ENCODE measurements at places on chromosomes 5 and 9.

- DNase-seq, result no peak
Measured at GRCh38 chr5:111999286-111999685, 242.3 kb upstream of the NREP start.

DNA sequence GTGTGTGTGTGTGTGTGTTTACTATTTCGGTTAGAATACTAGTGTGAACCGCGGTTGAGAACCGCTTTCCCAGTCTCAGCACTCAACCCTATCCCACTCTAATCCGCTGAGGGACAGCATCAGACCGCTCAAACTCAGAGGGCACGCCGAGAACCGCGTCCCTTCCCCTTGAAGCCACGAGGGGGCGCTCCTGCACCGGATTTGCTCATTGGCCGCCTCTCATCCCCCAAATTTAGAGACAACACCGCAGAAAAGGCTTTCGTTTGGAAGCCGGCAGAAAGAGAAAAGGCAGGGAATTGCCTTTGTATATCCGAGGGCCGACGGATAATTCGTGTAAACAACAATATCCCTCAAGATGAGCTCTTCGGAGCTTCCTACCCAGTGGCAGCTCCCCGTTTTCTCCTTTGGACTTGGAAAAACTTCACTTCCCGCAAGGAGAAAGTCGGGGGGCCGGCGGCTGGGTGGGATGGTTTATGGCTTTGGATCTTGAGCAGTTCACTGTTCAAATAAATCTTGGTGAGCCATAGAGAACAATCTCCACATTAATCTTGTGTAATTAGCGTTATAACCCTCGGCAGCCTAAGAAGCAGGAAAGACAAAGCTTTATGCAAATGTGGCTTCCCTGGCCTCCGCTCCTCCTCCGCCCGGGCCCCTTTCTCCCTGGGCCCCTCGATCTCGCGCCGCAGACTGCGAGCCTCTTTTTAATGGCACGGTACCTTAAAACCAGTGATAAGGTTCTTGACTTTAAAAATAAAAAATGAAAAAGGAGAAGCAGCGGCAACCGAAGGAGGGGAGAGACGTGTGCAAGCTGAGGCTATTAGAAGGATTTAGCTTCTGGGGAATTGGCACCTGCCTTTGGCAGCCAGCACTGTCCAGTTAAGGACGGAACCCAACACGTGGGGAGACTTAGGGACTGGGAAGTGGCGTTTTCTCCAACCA is 296.8 kb downstream of the PARP8 start:
- DNase-seq, result peak; percentile 88

- DNase-seq, result no peak
Measured at GRCh38 chr5:124110942-124111341, 599.0 kb downstream of the CSNK1G3 start.

GRCh38 chr5:88556406-88556805 is 287.8 kb upstream of the TMEM161B start:
- no peak for DNase-seq

GRCh38 chr9:137679249-137679648 is 60.4 kb downstream of the EHMT1 start:
- DNase-seq, result no peak

DNA sequence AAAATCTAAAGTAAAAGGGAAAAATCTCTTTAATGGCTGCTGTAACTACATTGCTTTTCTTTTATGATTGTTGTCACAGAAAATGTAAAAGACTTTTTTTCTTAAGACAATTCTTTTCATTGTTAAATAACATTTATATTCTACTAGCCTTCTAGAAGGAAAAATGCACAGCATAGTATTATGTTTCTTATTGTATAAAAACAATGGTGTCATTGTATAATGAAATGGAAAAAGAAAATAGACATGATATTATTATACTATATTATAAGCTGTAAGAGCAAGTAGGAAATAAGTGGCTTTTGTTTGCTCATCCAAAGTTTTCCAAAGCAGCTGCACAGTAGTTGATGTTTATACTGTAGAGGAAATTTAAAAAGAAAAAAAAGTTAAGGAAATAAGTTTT is 1021.7 kb downstream of the EFNA5 start:
- DNase-seq, result no peak

DNA sequence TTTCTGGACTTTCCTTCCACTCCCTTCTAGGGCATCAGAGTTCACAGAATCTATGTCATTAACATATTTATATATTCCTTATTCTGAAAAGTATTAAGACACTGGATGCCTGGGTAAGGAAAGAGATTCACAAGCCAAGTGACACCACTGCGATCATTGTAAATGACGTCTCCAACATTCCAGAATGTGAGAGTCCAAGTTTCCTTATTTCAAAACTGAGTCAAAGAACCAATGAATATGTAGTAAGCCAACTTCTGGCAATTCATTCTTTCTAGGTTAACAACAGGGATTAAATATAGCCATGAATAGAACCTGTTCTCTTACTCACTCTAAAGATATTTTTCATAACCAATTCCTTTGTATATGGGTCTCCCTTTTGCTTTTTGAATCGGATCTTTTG is 18.1 kb downstream of the RAI14 start:
- no peak for DNase-seq

- no peak for DNase-seq
Measured at GRCh38 chr9:133201424-133202144, 7.5 kb downstream of the OBP2B start.

DNA sequence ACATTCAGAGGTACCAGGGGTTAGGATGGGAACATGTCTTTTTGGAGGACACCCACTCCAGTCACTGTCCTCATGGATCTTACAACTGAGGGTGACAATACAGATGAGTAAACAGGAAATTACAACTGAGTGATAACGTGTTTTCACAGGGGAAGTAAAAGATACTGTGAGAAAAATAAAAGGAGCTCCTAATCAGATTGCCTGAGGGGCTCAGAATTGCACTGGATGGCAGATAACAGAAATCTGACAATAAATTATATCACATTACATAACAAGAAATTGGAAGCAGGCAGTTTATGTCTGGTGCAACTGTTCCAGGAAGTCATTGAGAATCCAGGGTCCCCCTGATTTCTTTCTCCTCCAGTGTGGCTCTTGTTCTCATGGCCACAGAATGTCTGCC is 40.1 kb upstream of the PCSK1 start:
- DNase-seq, result no peak

DNA sequence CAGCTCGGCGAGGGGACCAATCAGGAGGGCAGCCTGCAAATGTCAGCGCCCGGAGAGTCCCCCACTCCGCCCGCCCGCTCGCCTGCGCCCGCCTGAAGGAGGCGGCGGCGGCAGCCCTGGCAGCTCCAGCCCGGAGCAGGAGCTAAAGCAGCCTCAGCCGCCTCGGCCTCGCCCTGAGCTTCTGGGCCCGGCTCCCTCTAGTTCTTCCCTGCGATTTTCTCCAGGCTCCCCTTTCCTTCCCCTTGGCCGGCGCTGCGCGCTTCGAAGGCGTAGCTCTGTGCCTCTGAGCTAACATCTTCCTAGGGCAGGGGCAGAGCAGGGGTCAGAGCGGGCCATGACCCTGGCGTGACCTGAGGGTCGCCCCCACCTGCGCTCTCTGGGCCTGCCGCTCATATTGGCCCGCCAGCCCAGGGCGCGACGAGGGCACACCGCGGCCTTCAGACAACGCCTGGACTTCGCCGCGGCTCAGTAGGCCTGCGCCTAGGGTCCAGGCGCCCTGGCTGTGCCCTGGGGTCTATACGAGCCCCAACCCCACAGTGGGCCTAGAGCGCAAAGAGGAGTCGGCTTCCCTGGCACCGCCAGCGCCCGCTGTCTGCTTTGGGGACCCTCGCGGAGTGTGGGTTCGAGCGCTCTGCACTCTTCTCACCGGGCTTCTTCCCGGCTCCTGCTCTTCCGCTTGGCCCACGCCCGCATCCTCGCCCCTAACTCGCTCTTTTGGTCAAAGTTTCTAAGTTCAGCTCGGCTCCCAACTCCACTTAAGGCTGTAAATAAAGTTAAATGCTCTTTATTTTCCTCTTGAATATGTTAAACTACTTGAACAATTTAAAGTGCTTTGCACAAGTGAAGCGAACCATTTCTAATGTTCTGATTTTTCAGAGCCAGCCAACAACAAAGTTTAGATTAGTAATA is 504 bp upstream of the OTP start:
- DNase-seq, result no peak

GRCh38 chr5:175206669-175207068 is 237.3 kb downstream of the DRD1 start:
- no peak for DNase-seq

DNA sequence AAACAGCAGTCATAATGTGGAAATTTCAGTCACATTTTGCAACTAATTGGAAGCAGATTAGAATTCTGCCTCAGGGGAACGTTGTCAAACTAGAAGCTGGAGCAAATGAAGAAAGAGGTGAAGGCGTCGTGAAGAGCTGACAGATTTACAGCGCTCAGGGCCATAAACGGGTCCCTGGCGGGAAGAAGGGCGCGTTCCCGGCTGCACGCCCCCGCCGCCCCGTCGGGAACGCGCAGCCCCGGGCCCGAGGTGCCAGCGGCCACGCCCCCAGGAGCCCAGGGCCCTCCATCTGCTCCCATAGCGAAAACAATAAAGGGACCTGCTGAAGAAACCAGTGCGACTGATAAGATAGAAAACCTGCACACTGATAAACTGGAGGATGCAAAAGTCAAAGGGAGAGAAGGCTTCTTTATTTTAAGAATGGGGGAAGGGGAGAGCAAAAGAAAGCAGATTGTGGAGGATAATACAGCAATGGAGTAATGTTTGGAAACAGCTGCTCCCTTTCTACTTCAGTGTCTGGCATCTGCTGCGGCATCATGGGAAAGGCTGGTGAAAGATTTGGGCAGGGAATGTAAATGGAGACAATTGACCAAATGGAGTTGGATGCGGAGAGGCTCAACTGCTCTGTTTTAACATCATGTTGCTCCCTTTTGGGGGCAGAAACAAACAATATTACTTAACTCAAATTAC is 11.1 kb downstream of the ZNF608 start:
- peak; percentile 56 for DNase-seq

DNA sequence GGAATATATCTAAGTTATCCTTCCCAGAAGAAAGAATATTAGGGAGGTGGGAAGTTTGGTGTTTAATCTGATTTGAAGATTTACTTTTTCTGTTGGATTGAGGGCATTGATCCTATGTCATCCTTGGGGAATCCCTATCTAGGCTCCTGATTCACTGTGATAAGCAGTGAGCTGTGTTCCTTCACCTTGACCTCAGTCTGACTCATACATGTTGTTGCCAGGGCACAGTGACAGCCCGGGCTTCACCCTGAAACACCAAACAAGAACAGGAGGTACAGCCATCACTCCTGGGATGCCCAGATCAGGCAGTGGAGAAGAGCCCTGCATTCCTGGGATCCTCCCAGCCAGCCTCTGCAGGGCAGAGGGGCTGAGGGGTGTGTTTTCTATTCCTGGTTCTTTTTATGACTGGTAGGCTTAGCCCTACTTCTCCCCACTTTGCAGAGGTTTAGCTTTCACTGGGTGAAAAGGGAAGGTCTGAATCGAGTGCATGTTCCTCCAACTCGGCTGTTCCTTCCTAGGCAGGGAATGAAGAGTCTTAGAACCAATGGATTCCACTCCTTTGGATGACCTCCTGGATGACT is 3.1 kb upstream of the FAM53C start:
- no peak for DNase-seq

DNA sequence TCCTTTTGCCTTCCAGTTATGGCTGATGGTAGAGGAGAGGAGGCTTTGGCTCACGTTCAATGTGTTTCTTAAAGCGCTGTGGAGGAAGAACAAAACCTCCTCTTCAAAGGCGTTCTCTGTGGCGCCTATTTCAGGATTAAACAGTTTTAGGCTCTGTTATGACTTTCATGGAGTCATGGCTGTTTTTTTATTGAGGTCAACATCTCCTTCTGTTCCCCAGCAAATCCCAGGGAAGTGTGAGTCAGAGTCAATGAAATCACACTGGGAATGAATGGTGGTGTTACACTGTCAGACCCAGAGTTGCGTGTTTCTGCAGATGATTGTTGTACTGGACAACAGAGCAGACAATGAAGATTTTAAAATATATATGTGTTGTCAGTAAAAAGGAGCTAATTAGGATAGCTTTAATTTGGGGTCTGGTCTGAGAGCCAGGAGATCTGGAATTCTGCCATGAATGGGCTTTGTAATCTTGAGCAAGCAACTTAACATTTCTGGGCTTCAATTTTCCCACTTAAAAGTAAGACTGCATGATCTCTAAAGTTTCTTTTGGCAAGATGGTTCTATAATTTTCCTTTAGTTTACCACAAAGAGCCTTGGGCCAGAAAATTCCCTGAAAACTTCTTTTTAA is 240.7 kb downstream of the CSNK1G3 start:
- DNase-seq, result peak; percentile 40

DNA sequence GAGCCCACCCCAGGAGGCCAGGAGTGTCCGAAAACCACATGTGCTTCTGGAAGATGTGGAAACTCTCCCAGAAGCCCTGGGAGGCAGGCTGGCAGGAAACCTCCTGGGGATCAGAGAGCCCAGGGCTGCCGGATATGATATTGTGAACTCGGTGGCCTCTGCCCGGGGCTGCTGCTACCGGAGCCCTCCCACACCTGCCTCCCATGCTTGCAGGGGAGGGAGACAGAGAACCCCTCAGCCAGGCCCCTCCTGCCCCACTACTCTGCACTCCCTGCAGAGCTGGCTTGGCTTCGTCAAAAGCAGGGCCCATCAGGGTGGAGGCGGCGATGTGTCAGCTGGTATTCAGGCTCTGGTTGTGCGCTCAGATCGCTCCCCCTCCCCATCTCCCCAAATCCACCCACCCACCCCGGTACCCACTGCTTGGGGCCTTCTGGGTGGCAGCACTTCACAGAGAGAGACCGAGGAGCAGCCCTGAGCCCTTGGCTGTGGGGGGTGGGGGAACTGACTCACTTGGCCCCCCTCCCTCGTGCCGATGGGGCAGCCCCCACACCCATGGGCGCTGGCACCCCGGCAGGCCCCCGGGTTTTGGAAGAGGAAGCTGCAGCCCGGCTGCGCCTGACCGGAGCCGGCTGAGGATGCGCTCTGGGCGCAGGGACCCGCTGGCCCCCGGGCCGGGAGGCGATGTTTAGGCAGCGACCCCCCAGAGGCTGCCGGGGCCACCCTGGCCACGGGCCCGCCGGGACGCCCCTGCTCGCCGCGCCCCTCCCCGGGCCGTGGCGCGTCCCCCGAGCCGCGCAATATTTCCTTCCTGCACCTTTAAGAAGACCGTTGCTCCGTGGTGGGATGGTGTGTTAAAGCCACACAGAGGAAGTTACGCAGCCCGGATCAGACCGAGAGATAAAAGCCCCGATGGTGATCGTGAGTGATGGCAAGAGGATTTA is 786 bp upstream of the NTNG2 start:
- DNase-seq, result peak; percentile 50

DNA sequence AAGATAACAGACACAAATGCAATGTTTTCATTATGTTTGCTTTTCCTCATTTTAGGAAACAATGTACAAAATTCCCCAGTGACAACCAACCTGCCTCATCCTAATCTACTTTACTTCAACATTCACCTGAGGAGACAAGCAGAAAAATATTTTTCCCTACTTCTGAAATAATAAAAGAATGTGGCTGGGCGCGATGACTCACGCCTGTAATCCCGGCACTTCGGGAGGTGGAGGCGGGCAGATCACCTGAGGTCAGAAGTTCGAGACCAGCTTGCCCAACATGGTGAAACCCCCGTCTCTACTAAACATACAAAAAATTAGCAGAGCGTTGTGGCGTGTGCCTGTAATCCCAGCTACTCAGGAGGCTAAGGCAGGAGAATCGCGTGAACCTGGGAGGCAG is 36.9 kb downstream of the MYO10 start:
- no peak for DNase-seq

- DNase-seq, result no peak
Measured at GRCh38 chr9:90741036-90741435, 60.6 kb upstream of the SYK start.
